ENCODE measurements at places on chromosomes 16 and 17. TPM values are rescaled to one million over a fixed set of nuclear protein-coding genes. Genes with fewer than 3 reads are reported as not detected.
A peak's percentile ranks its signal among the peaks of the same experiment; 100 is the strongest.

ADCY9 gene
- total RNA-seq = 30.4 TPM

CCL8 gene
- not detected for total RNA-seq

GRCh38 chr16:1002399-1003166 lies 21.0 kb downstream of the SOX8 start:
- no peak for DNase-seq
- H3K4me3 ChIP-seq = no peak overlapping the region
- H3K4me1 ChIP-seq = no peaks in the 10 kb centered on the region
- no peak overlapping the region for H3K27ac ChIP-seq
- H3K27me3 ChIP-seq = peaks cover 5% of the 10 kb centered on the region
- H3K36me3 ChIP-seq = no peaks in the 10 kb centered on the region

- peaks cover 2% of the 10 kb centered on the region for H3K4me1 ChIP-seq
- peaks cover 6% of the 10 kb centered on the region for H3K27me3 ChIP-seq
- H3K27ac ChIP-seq = no peak overlapping the region
- H3K36me3 ChIP-seq = peaks cover 5% of the 10 kb centered on the region
- no peak for DNase-seq
These were observed 14.0 kb upstream of the EMP2 start for GRCh38 chr16:10594312-10594950.

GRCh38 chr16:565419-566330 lies 1.1 kb upstream of the NHLRC4 start:
- no peak overlapping the region for H3K4me3 ChIP-seq
- peaks cover 6% of the 10 kb centered on the region for H3K27me3 ChIP-seq
- no peak overlapping the region for H3K27ac ChIP-seq
- H3K36me3 ChIP-seq = no peaks in the 10 kb centered on the region
- DNase-seq = no peak
- peaks cover 12% of the 10 kb centered on the region for H3K4me1 ChIP-seq

PLD6 gene
- total RNA-seq = 1.1 TPM

DNA sequence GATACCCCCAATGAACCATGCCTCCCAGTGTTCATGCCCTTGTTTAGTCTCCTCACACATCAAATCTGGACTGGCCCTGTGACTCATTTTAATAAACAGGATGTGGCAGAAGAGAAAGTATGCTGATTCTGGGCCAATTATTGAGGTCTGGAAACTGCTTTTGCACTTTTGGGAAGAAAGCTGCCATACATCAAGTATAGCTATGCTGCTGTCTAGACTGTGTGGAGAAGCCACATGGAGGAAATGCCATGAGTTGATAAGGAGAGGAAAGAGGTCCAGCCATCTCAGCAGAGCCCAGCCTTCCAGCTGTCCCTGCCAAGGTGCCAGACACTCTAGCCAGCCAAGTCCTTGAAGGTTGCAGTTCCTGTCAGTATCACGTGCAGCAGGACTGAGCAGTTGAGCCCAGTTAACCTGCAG lies 16.7 kb downstream of the RPRML start:
- H3K27me3 ChIP-seq = peaks cover 3% of the 10 kb centered on the region
- no peaks in the 10 kb centered on the region for H3K4me1 ChIP-seq
- H3K27ac ChIP-seq = no peak overlapping the region
- no peak for DNase-seq

PRSS22 gene
- not detected for total RNA-seq

DNA sequence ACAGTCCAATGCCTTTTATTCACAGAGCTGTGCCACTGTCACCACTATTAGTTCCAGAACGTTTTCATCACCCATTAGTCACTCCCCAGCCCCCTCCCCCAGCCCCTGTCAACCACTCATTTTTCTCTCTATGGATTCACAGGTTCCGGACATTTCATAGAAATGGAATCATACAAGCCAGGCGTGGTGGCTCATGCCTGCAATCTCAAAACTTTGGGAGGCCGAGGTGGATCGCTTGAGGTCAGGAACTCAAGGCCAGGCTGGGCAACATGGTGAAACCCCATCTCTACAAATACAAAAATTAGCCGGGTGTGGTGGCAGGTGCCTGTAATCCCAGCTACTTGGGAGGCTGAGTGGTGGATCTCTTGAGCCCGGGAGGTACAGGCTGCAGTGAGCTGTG lies 759 bp upstream of the PAM16 start:
- H3K4me1 ChIP-seq = peaks cover 3% of the 10 kb centered on the region
- peaks cover 3% of the 10 kb centered on the region for H3K27me3 ChIP-seq
- H3K36me3 ChIP-seq = no peaks in the 10 kb centered on the region
- peak overlapping the region; percentile 70 for H3K4me3 ChIP-seq
- H3K27ac ChIP-seq = no peak overlapping the region
- no peak for DNase-seq

IRF8 gene
- 1.0 TPM for total RNA-seq

NOXO1 gene
- 1.3 TPM for total RNA-seq

ZNF205 gene
- total RNA-seq = 31.6 TPM

DNA sequence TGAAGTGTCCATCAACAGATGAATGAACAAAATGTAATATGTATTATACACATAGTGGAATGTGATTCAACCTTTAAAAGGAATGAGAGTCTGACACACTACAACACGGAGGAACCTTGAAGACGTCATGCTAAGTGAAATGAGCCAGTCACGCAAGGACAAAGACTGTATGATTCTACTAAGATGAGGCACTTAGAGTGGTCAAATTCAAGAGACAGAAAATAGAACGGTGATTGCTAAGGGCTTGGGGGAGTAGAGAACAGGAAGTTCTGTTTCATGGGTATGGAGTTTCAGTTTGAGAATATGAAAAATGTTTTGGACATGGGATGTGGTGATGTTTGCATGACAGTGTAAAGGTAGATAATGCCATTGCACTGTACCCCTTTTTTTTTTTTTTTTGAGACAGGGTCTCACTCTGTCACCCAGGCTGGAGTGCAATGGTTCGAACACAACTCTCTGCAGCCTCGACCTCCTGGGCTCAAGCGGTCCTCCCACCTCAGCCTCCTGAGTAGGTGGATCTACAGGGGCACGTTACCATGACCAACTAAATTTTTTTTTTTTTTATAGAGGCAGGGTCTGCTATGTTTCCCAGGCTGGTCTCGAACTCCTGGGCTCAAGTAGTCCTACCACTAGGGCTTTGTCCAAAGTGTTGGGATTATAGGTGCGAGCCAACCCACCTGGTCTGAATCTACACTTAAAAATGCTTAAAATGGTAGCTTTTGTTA lies 2.9 kb upstream of the CCDC102A start:
- no peak overlapping the region for H3K4me3 ChIP-seq
- no peak overlapping the region for H3K27ac ChIP-seq
- no peak for DNase-seq
- H3K27me3 ChIP-seq = peaks cover 11% of the 10 kb centered on the region

CLEC10A gene
- not detected for total RNA-seq

GRCh38 chr17:81722184-81723120 lies 10.4 kb downstream of the SLC25A10 start:
- no peak overlapping the region for H3K27ac ChIP-seq
- peak overlapping the region; percentile 25 for H3K4me3 ChIP-seq
- no peaks in the 10 kb centered on the region for H3K36me3 ChIP-seq
- no peak for DNase-seq

- H3K4me1 ChIP-seq = no peaks in the 10 kb centered on the region
- DNase-seq = no peak
- H3K4me3 ChIP-seq = no peak overlapping the region
- no peaks in the 10 kb centered on the region for H3K27me3 ChIP-seq
These were observed 38.4 kb downstream of the CHD9NB start for GRCh38 chr16:53014287-53014686.

DNA sequence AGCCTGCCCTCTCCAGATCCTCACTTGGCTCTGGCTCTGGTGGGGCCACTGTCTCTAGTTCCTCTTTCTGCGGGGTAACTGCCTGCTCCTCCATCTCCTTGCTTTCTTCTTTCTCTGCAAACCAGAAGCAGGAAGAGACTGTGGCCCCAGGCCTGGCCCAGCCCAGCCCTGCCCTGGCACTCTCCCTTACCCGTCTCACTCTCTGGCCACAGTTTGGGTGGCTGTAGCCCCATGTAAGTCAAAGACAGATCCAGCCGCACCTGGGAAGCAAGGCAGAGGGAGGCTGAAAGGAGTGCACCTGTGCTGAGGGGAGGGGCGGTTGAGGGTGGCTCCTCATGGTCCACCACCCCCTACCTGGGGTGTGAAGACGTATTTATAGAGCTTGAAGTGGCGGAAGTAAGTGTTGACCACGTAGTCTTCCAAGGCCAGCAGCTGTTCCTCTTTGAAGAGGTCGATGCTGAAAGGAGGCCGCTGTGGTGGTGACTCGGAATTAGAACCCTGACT lies 2.8 kb downstream of the CFAP119 start:
- peaks cover 6% of the 10 kb centered on the region for H3K36me3 ChIP-seq
- H3K27me3 ChIP-seq = peaks cover 5% of the 10 kb centered on the region
- H3K27ac ChIP-seq = no peak overlapping the region
- no peak overlapping the region for H3K4me3 ChIP-seq
- DNase-seq = no peak

GRCh38 chr16:4018391-4018790 lies 97.9 kb downstream of the ADCY9 start:
- no peak overlapping the region for H3K4me3 ChIP-seq
- no peak for DNase-seq
- H3K27ac ChIP-seq = no peak overlapping the region
- no peaks in the 10 kb centered on the region for H3K36me3 ChIP-seq
- H3K27me3 ChIP-seq = peaks cover 1% of the 10 kb centered on the region
- H3K4me1 ChIP-seq = peaks cover 7% of the 10 kb centered on the region

DNA sequence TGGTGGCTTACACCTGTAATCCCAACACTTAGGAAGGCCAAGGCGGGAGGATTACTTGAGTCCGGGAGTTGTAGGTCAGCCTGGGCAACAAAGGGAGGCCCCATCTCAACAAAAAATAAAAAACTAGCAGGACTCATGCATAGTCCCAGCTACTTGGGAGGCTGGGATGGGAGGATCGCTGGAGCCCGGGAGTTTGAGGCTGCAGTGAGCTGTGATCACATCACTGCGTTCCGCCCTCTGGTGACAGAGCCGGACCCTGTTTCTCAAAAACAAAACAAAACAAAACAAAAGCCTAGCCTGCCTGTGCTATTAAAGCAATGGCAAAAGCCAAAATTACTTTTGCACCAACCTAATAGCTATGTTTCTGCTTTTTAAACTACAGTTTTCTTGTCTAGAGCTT lies 1.5 kb downstream of the FCSK start:
- H3K27ac ChIP-seq = no peak overlapping the region
- peaks cover 2% of the 10 kb centered on the region for H3K27me3 ChIP-seq
- H3K36me3 ChIP-seq = no peaks in the 10 kb centered on the region
- H3K4me3 ChIP-seq = peak overlapping the region; percentile 86
- no peak for DNase-seq

IL21R gene
- 0.86 TPM for total RNA-seq

PIMREG gene
- total RNA-seq = 28.4 TPM

DNA sequence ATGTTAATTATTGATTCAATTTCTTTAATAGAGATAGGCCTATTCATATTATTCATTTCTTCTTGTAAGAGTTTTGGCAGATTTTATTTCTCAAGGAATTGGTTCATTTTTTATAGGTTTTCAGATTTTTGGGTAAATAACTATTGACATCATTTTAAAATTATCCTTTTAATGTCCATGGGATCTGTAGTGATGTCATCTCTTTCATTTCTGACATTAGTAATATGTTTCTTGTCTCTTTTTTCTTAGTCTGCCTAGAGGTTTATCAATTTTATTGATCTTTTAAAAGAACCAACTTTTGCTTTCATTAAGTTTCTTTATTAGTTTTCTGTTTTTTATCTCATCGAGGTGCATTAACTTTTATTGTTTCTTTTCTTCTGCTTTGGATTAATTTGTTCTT lies 162.6 kb downstream of the FTO start:
- no peak overlapping the region for H3K4me3 ChIP-seq
- no peak for DNase-seq
- H3K27ac ChIP-seq = no peak overlapping the region
- peaks cover 4% of the 10 kb centered on the region for H3K4me1 ChIP-seq

Data from glutamatergic neuron (in vitro differentiated cells).